Smooth muscle cell of trachea (primary cell): ENCODE measurements at places on chromosomes 6 and 20. TPM values are rescaled to one million over a fixed set of nuclear protein-coding genes. Genes with fewer than 3 reads are reported as not detected.

The TSBP1 gene
- not detected in 2 replicates for total RNA-seq

The VIP gene
- total RNA-seq: not detected in 2 replicates

The NINL gene
- 12.9 and 16.3 TPM in 2 replicates for total RNA-seq

The APCDD1L gene
- total RNA-seq: 3.6 and 17.5 TPM in 2 replicates

The ATP6V1G2 gene
- 5.5 and 5.7 TPM in 2 replicates for total RNA-seq

The STMND1 gene
- not detected in 2 replicates for total RNA-seq

The RSPO3 gene
- 2.0 and 2.3 TPM in 2 replicates for total RNA-seq

The PLAGL1 gene
- total RNA-seq: 21.7 and 24.3 TPM in 2 replicates

The RIPK1 gene
- 25.7 and 26.6 TPM in 2 replicates for total RNA-seq

The GSTA2 gene
- total RNA-seq: not detected in 2 replicates

The MUCL3 gene
- total RNA-seq: not detected in 2 replicates
